ENCODE measurements at places on chromosomes 4 and X. TPM values are rescaled to one million over a fixed set of nuclear protein-coding genes. Genes with fewer than 3 reads are reported as not detected.

- no peak for DNase-seq
These were observed 2390.9 kb downstream of the PCDH7 start for GRCh38 chr4:33111117-33111516.

DNA sequence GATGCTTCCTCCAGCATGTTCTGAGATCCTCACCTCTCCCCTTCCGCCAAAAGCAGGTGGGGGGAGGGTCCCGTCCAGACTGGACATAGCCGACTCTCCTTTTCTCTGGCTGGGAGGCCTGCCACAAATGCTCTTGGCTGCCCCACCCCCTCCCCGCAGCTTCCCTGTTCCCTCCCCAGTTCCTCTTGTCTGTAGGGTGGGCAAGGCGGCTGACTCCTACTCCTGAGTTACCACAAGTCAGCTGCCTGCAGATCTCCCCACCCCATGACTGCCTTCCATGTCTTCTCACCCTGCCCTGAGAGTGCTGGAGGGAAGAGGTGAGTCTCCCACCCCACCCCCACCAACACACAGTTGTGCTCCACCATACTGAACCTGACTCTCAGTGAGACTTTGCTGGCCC, 2.9 kb downstream of the ATP6AP1 start:
- DNase-seq = no peak

DNA sequence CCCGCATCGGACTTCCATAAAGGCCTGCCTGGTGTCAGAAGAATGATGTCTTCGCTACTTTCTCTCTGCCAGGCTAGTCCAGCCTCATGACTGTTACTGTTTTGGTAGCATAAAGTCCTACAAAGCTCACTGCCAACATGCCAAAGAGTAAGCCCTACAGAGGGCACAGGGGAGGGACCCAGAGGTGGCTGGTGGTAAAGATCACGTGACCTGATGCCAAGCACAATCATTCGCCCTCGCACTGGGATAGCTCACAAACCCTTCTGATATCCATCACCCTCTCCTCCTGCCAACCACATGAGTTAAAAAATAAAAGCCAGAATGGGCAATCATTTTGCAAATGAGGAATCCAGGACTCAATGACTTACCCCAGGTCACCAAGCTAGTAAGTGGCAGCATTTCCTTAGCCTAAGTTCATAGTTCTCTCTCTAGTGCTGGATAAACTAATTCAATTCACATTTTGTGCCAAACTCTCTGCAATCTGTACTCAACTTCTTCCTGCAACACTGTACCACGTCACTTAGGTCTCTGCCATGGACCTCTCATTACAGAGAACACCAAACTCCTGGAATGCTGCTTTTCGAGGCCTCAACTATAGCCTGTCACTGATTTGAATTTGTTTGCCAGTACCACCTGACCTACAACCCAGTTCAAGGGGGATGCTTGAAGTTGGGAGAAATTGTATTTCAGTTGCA, 178.1 kb downstream of the SH3KBP1 start:
- DNase-seq = no peak

The COL4A5 gene
- 6.3 TPM for total RNA-seq

GRCh38 chrX:149497626-149498025, 7.5 kb downstream of the IDS start:
- DNase-seq = peak; percentile 46

The TCP11X2 gene
- total RNA-seq = not detected

The USP17L26 gene
- total RNA-seq = not detected

- DNase-seq = no peak
These were observed 1.4 kb downstream of the ANK2 start for GRCh38 chr4:113050837-113051236.

GRCh38 chr4:118954246-118954645, 65.6 kb downstream of the SYNPO2 start:
- DNase-seq = no peak

The HUWE1 gene
- total RNA-seq = 42.2 TPM

The SPIN2A gene
- total RNA-seq = not detected

DNA sequence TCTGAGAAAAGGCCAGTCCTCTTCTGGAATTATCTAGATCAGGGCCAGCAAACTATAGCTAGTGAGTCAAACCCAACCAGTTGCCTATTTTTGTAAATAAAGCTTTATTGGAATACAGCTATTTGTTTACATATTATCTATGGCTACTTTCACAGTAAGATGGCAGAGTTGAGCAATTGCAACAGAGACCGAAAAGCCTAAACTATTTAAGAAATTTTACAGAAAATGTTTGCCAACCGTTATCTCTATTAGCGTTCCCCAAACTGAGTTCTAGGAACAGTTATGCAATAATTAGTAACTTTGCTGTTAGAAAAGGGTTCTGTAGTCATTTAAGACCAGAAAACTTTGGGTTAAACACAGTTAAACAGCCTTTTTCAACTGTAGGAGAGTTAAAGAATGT, 10.5 kb downstream of the TEX13B start:
- DNase-seq = no peak

GRCh38 chrX:23066588-23067281, 67.0 kb downstream of the DDX53 start:
- DNase-seq = no peak

The DRP2 gene
- not detected for total RNA-seq

DNA sequence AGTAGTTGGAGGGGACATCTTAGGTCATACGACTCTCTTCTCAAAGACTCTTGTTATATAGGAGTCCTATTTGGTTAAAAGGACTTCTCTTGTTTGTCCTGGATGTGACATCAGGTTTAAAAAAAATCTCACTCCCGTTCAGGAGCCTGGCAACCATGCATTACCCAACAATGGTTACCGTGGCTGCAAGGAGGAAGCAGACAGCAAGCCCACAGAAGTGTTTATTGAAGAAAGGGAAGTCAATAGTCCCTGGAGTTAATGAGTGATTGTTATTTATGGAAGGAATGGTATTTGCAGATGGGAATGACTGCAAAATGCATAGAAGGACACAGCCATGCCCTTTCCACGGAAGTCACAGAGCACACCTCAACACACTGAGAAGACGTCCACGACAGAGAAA, 75.9 kb upstream of the ENPP6 start:
- DNase-seq = no peak

- peak; percentile 24 for DNase-seq
These were observed 11.6 kb downstream of the SMIM20 start for GRCh38 chr4:25925486-25926201.

The SMC1A gene
- total RNA-seq = 5.2 TPM

- peak; percentile 34 for DNase-seq
These were observed 677 bp downstream of the PTPN13 start for GRCh38 chr4:86594559-86595425.

DNA sequence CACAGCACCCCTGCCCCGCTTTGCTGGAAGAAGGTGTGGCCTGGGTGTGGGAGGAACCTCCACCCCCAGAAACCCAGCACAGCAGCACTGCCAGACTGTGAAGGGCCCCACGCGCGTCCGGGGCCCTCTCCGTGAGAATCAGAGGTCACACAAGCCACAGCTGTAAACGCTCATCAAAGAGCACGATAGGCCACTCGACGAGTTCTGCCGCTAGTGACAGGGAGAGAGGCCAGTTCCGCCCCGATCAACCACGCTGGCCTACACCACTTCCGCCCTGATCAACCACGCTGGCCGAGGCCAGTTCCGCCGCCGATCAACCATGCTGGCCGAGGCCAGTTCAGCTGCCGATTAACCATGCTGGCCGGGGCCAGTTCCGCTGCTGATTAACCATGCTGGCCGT, 25.9 kb upstream of the ADRA2C start:
- no peak for DNase-seq

The GPR82 gene
- total RNA-seq = not detected

GRCh38 chrX:7372825-7373525, 225.0 kb upstream of the PUDP start:
- DNase-seq = peak; percentile 42

DNA sequence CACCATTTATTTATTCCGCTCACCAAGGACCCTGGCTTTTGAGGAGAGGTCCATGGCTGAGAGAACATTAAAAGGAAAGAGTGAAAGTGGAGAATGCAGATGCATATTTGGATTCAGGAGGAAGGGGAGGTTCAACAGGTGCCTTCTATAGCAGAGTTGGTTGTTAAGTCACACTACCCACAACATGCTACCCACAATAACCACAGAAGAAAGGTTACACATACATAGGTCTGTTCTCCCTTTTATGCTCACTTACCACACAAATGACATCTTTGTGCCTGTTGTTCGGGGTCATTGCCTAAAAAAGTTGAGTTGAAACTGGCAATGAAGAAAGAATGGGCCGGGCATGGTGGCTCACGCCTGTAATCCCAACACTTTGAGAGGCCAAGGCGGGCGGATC, 587.4 kb downstream of the RPA4 start:
- no peak for DNase-seq

- DNase-seq = peak; percentile 24
These were observed 8.6 kb upstream of the ZXDA start for GRCh38 chrX:57918750-57919436.

DNA sequence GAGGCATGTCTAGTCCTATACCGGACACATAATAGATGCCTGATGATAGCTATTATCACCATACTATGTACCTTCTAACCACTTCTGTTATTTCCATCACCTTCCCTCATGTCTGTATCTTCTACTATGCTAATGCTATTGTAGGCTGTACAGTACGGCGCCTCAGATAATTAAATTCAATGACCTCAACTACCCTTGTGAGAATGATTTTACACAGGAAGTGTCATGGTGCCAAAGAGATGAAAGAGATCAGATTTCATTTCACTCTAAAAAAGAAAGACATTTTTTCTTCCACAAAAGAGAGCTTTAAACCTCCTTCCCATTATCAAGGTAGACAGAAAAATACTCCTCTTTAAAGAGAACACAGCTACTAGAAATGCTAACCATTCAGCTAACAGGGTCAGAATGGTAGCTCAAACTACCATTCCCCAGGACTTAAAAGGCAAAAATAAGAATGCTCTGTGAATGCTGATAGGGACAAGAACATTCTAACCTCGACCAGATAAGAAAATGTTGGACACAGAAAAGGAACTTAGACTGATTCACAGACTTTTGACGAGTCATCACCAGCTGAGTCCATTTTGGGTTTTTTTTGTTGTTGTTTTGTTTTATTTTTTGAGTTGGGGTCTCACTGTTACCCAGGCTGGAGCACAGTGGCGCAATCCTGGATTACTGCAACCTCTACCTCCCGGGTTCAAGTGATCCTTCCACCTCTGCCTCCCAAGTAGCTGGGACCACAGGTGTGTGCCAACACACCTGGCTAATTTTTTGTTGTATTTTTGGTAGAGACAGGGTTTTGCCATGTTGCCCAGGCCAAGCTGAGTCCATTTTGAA, 99.2 kb upstream of the RAPGEF2 start:
- no peak for DNase-seq

The GASK1B gene
- 4.1 TPM for total RNA-seq

GRCh38 chr4:129428454-129428853, 332.5 kb downstream of the C4orf33 start:
- no peak for DNase-seq

GRCh38 chr4:55865228-55865806, 11.9 kb downstream of the EXOC1 start:
- DNase-seq = peak; percentile 1

The ZNF711 gene
- not detected for total RNA-seq

DNA sequence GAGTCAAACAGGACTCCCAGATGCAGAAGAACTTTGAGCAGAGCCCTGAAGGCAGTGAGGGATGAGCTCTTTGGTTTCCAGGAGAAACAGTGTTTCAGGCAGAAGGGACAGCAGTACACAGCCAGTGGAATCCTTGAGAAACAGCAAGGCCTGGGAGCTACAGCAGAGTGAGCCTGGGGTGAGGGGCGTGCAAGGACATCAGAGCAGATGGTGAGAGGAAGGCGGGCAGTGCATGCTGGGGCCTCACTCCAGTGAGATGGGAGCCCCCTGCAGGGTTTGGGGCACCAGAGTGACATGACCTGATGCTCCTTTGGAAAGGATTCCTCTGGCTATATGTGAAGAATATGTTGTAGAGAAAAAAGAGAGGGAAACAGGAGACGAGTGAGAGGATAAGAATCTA, 98.1 kb upstream of the EGFL6 start:
- DNase-seq = no peak

The PRR32 gene
- not detected for total RNA-seq
